WTC11 (cell line): ENCODE measurements at places on chromosomes 5 and 9.
A peak's percentile ranks its signal among the peaks of the same experiment; 100 is the strongest.

- DNase-seq: no peak
Observed at GRCh38 chr5:79750611-79751510, 61.2 kb downstream of the CMYA5 start.

DNA sequence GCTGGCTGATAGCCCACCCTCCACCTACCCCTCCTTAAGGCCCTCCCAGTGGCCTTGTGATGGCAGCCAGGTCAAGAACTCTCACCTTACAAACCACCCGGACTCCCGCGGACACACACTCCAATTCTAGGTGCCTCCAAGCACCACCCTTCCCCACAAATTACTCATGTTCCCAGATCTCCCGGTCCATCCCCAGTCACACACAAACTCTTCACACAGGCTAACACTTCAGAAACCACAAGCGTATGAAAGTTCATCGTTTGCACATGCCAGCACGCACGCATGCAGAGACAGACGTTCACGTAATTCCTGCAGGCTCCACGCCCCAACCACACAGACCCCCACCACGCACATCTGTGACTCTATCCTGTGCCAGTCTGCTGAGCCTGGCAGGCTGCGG is 18.0 kb downstream of the NR5A1 start:
- DNase-seq: no peak

DNA sequence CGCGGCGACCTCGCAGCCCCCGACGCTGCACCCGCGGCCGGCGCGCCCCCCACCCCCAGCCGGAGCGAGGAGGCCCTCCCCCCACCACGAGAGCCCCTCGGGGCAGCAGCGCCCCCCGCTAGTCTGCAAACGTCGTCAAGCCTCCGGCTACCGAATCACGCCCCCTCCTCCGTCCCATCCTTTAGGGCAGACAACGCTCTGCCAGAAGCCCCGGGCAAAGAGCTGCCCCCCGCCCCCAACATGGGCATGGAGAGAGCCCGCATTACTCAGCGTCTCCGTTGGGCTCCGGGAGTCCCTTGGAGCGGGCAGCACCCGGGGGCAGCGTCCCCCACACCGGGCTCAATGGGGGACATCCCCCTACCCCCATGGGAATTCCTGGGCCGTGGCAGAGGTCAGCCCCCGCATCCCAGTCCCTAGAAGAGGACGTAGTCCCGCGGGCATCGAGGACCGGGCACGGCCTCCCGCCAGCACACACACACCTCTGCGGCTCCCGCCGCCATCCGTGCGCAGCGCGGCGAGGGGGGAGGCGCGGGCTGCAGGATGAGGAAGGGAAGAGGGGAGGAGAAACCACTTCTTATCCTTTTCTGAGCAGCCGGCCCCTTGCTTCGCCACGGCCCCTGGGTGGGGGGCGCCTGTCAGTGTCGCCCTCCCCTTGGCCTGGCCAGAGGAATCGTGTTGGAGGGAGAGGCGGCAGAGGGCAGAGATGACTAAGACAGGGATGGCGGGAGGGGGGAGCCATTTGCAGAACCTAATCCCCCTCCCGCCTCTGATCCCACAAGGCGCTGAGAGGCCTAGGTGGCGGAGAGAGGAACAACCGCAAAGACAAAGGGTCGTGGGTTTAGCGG is 750 bp downstream of the DNM1 start:
- DNase-seq: peak; percentile 55

- no peak for DNase-seq
Observed at GRCh38 chr9:95764533-95765319, 110.8 kb upstream of the ERCC6L2 start.

DNA sequence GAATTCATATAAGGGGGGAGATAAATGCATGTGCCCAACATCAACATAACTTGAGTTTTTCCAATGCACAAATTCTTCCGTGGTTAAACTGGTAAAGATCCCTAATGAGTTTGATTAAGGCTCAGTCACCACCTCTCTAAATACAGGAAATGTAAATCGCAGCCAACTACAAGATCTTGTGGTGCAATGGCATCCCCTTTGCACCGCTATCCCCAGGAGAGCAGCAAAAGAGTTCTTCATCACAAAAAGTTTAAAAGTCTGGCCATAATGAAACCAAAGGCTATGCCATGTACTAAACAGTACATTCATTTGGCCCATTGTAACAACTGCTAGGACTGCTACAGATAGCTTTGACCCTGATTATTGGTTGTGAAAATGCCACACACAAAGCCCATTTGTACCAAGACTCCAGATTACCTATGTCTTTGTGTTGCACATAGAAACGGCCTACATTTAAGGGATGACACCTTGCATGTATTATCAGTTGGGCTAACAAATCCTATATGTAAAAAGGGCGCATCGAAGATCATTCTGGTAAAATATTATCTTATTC is 44.5 kb downstream of the ZNF608 start:
- no peak for DNase-seq

GRCh38 chr5:55176176-55176818 is 3.3 kb upstream of the CDC20B start:
- DNase-seq: peak; percentile 88

DNA sequence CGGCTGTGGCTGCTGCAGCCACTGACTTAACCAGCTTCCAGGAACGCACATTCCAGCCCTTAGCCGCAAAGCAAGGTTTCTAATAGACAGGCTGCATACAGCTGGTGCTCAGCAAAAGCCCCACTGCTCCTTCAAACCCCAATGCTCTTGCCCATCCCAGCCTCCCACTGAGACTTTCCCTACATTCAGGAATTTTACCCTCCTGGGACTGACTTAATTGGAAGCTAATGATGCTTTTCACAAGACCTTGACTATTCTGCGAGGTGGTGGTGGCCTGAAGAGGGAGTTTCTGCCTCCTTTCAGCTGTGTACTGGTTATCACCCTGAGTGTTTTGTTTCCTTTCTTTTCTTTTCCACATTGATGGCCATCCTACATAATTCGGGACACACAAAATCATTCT is 164.9 kb upstream of the IRX1 start:
- no peak for DNase-seq

DNA sequence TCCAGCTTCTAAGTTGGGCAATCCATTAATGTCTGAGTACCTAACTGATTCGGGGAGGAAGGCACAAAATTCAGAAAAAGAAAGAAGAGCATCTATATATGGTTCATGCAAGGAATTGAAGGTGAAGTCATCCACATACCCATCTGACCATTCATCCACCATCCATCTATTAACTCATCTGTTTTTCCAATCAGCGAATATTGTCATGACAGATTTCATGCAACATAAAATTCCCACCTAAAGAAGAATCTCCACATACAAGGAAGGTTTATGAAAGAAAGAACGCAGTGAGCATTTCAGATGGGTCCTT is 164.7 kb downstream of the GRIA1 start:
- no peak for DNase-seq

DNA sequence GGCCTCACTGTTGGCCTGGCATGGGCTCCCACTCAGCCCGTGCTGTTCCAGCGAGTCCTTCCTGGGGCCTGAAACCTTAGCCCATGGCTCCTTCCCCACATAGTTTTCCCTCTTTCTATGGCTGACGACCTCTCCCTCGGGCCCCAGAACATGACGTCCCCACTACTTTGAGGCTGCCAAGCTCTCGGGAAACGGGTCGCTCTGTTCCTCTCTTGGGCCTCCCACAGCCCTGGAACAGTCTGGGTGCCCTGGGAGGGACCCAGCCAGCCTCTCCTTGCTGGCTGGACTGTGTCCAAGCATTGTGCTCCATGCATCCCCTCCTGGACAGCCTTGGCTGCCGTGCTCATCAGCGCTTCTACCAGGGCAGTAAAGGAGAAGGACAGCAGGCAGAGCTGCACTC is 118.3 kb downstream of the SYK start:
- DNase-seq: no peak

DNA sequence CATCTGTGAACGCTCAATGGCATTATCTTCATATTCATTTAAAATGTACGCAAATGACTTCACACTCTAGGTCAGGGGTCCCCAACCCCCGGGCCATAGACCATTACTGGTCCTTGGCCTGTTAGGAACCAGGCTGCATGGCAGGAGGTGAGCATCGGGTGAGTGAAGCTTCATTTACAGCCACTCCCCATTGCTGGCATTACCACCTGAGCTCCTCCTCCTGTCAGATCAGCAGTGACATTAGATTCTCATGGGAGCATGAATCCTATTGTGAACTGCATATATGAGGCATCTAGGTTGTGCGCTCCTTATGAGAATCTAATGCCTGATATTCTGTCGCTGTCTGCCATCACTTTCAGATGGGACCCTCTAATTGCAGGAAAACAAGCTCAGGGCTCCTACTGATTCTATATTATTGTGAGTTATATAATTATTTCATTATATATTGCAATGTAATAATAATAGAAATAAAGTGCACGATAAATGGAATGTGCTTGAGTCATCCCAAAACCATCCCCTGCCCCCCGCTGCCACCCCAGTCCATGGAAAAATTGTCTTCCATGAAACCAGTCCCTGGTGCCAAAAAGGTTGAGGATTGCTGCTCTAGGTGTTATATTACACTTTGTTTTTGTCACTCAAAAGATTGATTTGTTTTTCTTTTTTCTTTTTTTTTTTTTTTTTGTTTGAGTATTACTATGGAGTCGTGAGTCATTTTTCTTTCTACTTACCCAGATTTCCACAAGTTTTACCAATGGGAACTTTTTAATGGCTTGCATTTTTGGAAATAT is 127.2 kb downstream of the DOCK8 start:
- DNase-seq: no peak

DNA sequence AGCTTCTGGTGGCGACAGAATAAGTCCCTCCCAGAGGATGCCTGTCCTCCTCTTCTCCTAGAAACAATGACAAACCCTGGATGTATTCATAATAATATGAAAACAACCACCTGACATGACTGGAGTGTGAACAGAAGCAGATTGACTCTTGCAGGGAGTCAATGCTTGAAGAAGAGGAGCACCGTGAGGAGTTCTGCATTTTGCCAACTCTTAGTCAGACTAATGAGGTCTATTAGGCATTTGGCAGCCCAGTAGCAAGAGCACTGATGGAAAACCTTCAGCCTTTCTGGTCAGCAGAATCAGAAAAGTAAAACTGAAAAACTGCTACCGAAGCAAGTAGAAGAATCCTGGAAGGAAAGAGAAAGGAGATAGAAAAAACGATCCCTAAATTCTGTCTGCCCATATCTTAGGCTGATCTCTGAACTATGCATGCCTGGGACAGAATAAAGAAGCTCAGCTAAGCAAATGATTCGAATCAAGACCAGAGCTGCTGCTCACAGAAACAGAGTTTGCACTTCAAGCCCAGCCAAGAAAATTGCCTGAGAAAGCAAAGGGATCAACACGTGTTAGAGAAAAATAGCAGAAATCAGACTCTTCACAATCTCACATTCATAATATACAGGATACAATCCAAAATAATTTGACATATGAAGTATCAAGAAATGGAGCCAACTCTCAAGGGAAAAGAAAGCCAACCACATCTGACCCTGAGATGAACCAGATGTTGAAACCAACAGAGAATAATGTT is 69.5 kb upstream of the OSMR start:
- DNase-seq: no peak

DNA sequence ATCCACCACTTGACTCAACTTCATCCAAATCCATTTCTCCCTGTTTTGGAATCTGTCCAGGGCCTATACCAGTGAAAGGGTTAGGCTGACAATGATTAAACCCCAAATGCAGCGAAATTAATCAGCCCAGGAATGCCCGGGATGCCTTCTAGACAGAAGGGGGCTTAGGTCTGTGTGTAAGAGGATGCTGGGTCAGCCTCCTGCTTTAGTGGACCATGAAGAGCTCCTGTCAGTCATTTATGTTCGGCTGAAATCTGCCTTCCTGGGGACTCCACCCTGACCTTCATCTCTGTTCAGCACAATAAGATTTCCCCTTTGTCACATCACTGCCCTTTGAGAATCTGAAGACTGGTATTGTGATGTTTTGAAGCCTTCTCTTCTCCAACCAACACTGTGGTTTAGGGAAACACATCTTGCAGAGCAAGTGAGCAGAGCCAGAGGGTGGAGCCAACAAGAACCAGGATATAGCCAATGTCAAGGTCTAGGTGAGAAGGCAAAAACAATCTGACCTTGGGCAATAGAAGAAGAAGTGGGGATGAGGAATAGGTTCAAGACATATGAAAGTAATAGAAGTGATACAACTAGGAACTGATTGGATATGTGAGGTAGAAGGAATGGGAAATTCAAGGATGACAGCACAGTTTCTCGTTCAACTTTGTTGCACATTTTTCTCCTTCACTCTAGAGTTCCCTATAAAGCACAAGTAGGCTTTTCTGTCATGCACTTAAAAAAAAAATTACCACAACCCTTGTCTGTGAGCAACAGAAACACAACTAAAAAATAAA is 234.4 kb downstream of the ARHGAP26 start:
- DNase-seq: no peak

- no peak for DNase-seq
Observed at GRCh38 chr5:37495668-37496347, 116.7 kb downstream of the WDR70 start.

DNA sequence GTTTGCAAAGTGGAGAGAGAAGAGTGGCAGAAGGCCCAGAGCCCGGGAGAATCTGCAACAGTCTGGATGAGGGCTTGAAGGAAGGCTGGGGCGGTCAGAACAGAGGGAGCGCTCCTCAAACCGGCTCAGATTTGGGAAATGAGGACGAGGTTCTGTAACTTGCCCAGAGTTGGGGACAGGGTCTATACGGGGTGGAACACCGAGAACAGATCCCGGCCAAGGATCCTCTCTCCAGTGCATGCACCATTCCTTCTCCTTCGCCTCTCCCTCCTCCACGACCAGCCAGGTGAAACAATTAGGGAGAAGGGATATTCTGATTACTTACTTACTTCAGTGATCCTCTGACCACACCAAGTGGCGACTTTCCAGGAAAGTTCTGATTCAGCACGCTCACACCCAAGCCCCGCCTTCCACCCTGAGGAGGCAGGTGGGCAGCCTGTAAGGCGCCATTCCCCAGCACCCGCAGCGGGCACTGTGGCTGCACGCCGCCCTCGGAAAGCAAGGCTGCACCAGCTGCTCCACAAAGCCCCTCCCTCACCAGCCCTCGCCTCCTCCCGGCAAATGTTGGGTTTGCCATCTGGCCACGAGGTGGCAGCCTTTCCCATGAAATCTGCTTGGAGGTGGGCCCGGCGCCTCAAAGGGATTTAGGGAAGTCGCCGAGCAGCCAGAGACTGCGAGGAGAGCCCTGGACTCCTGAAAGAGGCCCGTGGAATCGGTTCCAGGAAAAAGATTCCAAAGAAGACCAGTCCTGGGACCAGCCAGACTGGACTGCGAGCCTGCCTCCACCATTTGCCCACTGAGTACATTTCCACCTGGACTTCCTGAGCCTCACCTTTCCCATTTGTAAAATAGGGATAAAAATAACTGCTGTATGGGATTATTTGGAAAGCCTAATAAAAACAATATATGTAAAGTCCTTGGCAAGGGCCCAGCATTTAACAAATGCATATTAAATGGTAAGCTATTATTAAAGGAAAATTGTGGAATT is 22.2 kb upstream of the WWC1 start:
- peak; percentile 96 for DNase-seq

DNA sequence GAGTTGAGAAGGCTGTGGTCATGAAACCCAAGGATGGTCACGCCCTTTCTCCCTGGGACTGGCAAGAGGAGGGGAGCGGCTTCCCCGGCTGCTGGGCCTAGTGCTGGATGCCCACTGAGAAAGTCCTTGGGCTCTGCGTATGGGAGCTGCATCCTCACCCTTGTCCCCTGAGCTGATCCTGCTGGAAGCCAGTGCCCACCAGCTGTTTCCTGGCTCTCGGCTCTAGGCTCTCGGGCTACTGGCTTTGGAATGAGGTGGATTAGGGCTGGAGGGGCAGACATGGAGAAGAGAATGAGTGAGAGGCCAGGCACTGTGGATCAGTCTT is 149.3 kb upstream of the PPP1R26 start:
- peak; percentile 4 for DNase-seq
